ENCODE measurements at places on chromosomes 11 and 22.

DNA sequence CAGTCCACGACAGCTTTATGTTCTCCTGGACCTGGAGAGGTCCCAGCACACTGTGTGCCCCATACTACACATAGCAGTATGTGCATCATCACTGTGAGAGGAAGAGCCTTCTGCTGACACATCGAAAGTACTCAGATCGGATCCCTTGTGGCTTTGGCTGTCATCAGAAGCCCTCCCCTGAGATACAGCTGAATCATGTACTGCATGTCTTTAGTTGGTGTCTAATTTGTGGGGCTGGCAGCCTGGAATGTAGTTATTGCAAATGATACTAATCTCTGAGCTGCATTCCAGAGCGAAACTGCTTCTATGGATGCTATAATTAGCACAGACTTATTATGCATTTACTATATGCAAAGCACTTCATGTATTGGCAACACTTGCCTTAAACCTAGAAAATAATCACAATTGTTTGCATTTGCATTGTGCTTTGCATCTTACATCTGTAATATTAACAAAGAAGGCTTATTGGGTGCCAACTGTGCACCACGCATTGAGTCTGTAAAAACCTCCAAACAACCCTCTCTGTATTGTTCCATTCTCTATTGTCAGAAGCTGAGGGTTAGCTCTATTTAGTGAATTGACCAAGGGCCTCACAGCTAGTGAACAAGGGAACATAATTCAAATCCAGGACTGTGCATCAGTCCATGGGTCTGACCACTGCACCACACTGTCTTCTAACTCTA is 89.2 kb upstream of the CRTAM start:
- DNase-seq, result no peak

GRCh38 chr22:47919001-47919441 is 1156.6 kb downstream of the TBC1D22A start:
- no peak for DNase-seq

DNA sequence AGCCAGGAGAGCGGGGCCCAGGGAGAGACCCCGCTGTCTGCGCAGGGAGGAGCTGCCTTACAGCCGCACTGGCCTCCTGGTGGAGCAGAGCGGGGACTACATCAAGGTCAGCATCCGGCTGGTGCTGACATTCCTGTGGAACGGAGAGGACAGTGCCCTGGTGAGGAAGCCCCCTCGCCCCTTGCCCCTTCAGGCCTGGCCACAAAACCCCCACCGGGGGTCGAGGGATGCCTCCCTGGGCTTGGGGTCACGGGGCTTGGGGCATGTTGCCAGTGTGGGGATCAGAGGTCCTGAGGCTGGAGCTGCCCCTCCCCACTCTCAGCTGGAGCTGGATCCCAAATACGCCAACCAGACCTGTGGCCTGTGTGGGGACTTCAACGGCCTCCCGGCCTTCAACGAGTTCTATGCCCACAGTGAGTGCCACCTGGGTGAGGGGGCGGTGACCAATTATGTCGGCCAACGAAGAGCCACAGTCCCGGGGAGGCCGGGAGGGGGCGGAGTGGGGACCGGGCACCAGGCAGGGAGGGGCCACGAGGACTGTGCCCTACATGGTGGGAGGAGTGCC is 4.2 kb downstream of the MUC5B start:
- no peak for DNase-seq

DNA sequence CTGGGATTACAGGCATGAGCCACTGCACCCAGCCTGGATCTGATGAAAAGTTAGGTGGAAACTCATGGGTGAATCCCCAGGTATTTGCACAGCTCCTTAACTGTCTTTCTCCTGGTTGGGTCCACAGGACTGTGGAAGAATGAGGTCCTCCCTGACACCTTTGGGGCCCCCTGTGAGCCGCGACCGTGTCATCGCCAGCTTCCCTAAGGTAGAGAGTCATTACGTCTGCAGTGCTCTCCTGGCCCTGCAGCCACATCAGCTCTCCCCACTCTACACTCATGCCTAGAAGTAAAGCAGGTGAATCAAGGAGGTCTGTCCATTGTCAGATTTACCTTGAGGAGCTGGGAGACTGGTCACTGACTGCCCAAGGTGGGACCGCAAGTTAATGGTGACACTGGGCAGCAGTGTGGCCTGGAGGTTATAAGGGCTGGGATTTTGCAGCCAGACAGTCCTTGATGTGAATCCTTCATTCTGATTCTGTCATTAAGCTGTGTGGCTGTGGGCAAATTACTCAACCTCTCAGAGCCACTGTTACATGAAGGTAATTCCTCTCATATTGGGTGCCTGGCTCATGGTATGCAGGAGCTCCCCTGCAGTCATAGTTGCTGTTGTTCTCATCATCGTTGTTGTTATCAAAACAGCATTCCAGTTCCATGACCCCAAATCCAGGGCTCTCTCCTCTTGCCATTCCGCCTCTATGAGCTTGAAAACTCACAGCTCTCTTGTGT is 1.4 kb downstream of the RAB36 start:
- DNase-seq, result no peak

Measured in brain pericyte (primary cell).